GM12891 (cell line): ENCODE measurements at places on chromosomes 6 and 20.

DNA sequence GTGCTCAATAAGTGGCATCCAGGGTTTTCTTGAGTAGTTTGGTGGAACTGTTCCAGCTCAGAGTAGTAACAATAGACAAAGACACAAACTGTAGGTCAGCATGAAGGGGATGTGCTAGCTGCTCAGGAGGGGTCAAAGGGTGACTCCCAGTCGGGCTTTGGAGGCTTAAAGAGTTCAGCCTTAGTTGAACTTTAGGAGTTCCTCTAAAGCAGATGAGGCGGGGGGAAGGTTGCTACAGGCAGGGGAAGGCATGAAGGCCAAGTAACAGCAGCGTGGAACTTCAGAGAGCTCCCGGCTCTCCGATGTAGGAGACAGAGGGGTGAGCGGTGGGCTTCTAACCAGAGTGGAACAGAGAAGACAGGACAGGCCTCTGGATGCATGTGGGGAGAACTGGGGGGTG is 115.5 kb upstream of the CD93 start:
- DNase-seq: no peak

DNA sequence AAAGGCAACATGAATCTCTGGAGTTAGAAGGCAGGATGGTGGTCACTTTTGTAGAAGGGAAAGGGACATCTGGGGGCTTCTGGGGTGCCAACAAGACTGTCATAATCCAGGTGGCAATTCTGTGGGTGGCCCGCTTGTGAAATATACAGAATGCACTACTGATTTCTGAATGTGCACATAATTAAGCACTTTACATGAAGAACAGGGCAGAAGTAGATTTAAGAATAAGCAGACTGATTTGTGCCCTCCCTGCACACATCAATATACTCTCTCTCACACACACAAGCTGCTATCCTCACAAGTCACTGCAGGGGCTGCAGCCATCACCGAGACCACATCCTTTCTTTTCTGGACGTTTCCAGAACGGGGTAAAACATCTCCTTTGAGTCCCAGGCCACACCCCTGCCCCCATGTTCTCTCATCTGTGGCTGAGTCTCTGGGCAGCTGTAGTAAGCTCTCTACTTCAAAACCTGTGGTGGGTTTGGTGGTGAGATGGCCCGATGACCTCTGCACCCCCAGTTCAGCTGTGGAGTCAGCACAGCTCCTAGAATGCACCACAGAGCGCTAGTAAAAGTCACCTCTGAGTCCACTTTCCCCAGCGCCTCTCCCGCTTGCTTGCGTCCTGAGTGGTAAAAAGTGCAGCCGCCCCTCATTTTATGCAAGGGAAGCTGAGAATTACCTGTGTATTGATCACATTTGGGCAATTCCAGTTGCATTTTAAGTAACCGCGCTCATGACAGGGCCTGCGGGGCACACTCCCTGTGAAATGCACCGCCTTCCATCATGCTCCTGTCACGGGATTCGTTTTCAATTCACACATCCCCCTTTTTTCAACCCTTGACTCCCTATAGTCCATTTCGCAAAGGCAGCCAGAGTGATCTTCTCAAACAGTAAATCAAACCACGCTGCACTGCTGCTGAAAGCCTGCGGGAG is 115.5 kb downstream of the NFATC2 start:
- DNase-seq: no peak

- no peak for DNase-seq
Observed at GRCh38 chr6:22239261-22239921, 57.4 kb downstream of the PRL start.

- DNase-seq: no peak
Observed at GRCh38 chr20:11880680-11881079, 37.0 kb upstream of the BTBD3 start.

DNA sequence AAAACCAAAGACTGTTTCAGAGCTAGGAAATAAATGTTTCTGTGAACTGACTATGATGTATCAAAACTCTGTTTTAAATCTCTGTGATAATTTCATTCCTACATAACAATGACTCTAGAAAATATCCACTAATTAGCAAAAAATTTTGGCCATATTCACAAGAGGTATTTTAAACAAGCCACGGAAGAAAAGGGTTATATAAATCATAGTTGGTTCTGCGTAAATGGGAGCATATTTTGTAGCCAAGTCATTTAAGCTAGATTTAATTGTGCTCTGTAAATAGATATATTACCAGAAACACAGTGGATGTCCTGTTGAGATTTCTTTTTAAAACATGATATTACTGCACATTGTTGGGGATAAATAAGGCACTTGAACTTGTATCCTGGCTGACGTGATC is 416.5 kb upstream of the PLCB4 start:
- DNase-seq: no peak

DNA sequence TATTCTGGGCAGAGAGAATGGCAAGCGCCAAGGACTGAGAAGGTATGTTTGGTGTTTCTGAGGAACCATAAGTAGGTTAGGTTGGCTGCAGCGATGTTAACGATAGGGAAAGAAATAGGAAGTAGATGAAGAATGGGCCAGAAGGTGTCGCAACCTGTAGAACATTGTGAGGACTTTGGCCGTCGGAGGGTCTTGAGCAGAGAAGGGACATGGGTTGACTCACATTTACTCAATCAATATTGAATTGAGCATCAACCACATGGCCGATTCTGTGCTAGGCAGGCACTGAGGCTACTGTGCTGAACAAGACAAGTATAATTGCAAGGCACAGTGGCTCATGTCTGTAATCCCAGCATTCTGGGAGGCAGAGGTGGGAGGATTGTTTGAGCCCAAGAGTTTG is 26.8 kb upstream of the RPN2 start:
- DNase-seq: no peak

GRCh38 chr6:13908955-13909381 is 15.8 kb upstream of the RNF182 start:
- peak; percentile 31 for DNase-seq

DNA sequence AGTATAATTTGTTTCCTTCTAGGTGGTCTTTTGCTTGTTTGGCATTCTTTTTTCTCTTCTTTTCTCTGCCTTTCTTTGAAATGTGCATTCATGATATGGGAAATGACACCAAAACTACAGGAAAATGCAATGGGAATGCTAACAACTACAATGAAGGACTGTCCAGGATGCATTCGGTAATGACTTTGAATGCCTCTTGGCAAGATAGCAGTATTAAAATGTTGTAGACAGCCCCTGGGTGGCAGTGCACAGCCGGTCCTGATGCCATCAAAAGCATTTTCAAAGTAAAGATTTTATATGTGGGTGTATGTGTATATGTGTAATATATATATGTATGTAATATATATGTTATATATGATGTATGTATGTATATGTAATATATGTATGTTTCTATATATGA is 218.8 kb upstream of the MMS22L start:
- DNase-seq: no peak
